ENCODE measurements at places on chromosomes 7 and 10.

GRCh38 chr7:155109121-155109520 lies 39.0 kb downstream of the HTR5A start:
- no peaks in the 10 kb centered on the region for H3K36me3 ChIP-seq
- no peak overlapping the region for H3K27ac ChIP-seq
- no peaks in the 10 kb centered on the region for H3K4me1 ChIP-seq
- no peaks in the 10 kb centered on the region for H3K27me3 ChIP-seq
- no peak for DNase-seq

GRCh38 chr7:112635742-112636141 lies 154.5 kb downstream of the TMEM168 start:
- H3K27ac ChIP-seq, result no peak overlapping the region
- H3K4me3 ChIP-seq, result no peak overlapping the region
- no peaks in the 10 kb centered on the region for H3K27me3 ChIP-seq
- H3K4me1 ChIP-seq, result no peaks in the 10 kb centered on the region
- no peaks in the 10 kb centered on the region for H3K36me3 ChIP-seq

DNA sequence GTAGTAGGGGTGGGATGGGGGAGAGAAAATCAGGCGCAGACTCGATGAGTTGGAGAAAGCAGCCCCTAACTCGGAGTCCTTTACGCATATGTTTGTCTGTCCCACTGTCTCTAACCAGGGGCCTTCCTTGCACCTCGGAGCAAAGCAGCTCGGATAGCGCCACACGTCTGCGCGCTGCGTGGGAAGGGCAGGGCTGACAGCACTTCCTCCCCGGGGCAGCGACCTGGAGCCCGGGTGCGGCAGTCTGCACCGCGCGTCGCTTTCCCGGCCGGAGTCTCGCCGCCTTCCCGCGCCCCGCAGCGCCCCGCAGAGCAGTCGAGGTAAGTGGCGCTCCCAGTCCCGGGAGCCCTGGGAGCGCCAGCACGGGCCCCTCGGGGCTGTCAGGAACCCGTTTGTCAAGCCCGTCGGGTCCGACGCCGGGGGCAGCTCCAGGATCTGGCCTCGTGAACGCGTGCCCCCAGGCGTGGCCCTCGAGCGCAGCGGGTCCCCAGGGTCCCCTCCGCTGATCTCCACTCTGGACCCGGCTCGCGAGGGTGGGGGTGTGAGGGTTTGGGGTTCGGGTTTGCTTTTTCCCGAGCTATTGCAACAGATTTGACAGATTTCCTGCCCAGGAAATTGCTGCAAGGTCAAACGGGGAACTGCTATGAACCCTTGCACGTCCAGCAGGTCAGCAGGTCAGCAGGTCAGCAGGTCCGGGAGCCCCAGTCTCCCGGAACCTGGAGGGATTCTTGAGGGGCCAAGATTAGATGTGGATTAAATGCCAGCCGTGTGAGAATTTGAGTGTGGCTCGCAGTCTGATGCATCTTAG lies 597 bp downstream of the APBB1IP start:
- peak; percentile 85 for DNase-seq
- peak overlapping the region; percentile 81 for H3K4me3 ChIP-seq
- H3K36me3 ChIP-seq, result peaks cover 34% of the 10 kb centered on the region
- H3K27me3 ChIP-seq, result no peaks in the 10 kb centered on the region

- H3K4me1 ChIP-seq, result no peaks in the 10 kb centered on the region
- H3K27ac ChIP-seq, result no peak overlapping the region
- no peak overlapping the region for H3K4me3 ChIP-seq
- DNase-seq, result no peak
- H3K27me3 ChIP-seq, result no peaks in the 10 kb centered on the region
Observed at GRCh38 chr7:127959770-127960169, 71.5 kb downstream of the LRRC4 start.

DNA sequence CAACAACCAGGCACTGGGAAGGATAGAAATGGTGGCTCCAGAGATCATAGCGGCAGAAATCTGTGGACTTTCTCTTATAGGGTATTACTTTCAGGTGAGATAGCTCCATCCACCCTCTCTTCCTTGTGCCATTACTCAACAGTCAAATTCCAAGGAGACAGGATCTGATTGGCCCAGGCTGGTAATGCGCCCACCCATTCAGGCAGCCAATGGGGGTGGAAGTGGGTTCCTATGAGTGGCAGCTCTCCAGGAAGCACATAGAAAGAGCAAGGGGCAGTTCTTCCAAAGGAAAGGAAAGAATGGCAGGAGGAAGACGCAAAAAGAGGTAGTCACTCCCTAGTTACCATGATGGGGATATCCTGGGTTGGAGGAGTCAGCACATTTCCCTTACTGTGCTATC lies 94.4 kb downstream of the STRA8 start:
- H3K4me1 ChIP-seq, result no peaks in the 10 kb centered on the region
- H3K27ac ChIP-seq, result no peak overlapping the region
- H3K27me3 ChIP-seq, result no peaks in the 10 kb centered on the region

DNA sequence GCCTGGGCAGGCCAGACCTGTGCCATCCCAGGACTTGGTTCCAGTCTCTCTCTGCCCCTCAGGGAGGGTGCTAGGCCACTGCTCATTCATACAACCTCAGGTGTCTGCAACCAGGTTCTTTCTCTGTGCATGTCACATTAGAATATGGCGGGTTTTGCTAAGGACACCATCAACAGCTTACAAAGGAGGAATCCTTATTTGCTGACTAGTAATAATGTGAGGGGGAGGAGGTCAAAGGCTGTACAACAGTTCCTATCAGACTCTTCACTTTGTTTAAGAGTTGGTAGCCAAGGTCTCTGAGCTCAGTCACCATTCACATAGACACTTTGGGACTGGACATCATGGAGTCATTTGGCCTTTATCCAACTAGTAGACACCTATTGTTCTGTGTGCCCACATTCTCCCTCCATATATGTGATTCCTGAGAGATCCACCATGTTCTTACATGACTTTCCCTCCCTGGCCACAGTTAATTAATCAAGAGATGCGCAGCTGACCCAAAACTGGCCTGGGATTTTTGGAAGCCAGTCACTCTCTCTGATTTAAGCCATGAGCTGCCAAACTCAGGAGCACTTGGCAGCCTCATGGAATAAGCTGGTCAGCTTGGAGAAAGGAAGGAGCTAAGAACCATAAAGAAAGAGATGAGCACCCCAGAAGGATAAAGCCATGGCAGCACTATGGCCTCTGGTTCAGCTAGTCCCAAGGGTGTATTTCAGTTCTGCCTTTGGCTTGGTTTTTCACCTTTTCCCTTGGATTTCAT lies 51.2 kb downstream of the DPCD start:
- no peak overlapping the region for H3K27ac ChIP-seq
- peaks cover 3% of the 10 kb centered on the region for H3K36me3 ChIP-seq
- H3K4me3 ChIP-seq, result no peak overlapping the region

DNA sequence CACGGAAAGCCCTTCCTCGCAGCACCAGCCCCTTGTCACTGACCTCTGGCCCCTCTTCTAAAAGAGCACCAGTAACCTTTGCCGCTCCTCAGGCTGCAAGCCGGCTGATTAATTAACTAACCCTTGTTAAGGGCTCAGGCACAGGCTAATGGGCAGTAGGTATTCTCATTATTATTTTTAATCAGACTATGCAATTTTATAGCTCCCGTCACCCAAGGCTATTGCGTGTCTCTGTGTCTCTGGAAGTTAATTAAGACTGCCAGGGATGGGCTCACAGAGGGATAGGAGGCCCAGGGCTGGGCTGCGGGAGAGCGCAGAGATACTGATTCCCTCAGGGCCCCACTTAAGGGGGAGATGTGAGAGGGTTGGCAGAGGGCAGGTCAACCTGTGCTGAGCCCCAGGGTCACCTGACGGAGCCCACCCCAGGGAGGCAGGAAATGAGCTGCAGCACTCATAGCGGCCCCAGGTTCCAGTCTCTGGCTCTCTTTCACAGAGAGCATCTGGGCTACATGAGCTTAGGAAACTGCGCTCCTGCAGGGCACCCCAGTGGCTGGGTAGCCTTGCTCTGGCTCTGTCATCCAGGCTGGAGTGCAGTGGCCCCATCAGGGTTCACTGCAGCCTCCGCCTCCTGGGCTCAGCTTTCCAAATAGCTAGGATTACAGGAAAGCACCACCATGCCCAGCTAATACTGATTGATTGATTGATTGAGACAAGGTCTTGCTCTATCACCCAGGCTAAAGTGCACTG lies 92.2 kb upstream of the LRRC4 start:
- H3K27ac ChIP-seq, result no peak overlapping the region
- no peak for DNase-seq
- no peak overlapping the region for H3K4me3 ChIP-seq
- H3K36me3 ChIP-seq, result no peaks in the 10 kb centered on the region

GRCh38 chr10:47283101-47283630 lies 16.8 kb upstream of the GDF10 start:
- DNase-seq, result no peak
- no peak overlapping the region for H3K4me3 ChIP-seq

- H3K27me3 ChIP-seq, result no peaks in the 10 kb centered on the region
- H3K36me3 ChIP-seq, result no peaks in the 10 kb centered on the region
- peak overlapping the region; percentile 53 for H3K4me3 ChIP-seq
- H3K27ac ChIP-seq, result no peak overlapping the region
Observed at GRCh38 chr10:48614481-48615390, 9.9 kb upstream of the ARHGAP22 start.

GRCh38 chr10:125846894-125847293 lies 23.5 kb downstream of the BCCIP start:
- no peaks in the 10 kb centered on the region for H3K36me3 ChIP-seq
- H3K4me3 ChIP-seq, result no peak overlapping the region
- H3K27me3 ChIP-seq, result no peaks in the 10 kb centered on the region
- H3K4me1 ChIP-seq, result no peaks in the 10 kb centered on the region
- no peak overlapping the region for H3K27ac ChIP-seq
- DNase-seq, result no peak
